ENCODE measurements at places on chromosomes 4 and X.

GRCh38 chr4:60366661-60367060, 833.5 kb upstream of the ADGRL3 start:
- DNase-seq = no peak

DNA sequence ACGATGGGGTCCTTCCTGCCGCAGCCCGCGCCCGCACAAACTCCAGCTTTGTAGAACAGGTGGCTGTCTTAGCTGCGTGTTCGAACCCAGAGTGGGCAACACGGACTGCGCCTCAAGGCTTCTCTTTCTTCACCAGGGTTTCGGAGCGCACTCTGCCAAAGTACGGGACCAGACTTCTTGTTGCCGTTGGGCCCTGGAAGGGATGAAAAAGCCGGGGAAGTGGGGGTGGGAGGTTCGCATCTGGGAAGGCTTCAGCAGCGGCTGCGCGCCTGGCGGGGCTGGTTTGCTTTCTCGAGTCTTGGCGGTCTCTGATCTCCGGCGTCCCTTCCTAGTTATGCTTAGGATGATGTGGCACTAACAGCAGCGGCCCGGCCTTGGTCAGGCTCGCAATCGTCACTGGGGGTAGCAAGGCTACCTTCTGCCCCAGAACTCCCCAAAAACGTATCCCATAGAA, 673 bp downstream of the PARM1 start:
- DNase-seq = no peak

DNA sequence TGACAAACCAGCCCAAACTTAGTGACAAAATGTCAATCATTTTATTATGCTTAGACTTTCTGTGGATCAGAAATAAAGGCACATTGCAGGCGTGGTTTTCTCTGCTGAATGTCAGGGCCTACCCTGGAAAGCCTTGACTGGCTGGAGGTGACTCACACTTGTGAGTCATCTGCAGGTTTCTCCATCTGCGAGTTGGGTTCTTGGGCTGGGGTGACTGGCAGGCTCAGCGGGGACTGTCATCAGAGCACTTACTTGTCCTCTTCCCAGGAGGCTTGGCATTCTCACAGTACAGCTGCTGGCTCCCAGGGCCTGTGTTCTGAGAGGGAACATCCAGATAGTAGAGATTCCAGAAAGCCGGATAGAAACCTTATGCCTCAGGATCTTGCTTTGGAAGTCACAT, 153.8 kb upstream of the AGA start:
- DNase-seq = no peak

DNA sequence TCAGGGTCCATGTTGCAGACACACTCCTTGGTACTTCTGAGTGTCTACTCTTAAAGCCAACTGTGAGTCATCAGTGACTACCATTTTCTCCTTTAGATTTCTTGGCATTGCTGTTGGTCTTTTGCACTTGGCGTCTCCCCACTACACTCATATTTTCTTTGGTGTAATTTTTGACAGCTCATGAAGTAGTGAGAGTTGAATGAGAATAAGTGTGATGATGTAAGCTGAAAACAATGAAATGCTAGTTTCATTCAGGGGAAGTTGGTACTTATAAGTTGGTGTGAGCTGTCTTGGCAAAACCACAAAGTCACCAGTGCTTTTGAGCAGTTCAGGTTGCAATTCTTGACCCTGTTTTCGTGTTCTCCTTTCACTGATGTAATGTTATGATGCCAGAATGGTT, 142.9 kb upstream of the ARX start:
- DNase-seq = no peak

DNA sequence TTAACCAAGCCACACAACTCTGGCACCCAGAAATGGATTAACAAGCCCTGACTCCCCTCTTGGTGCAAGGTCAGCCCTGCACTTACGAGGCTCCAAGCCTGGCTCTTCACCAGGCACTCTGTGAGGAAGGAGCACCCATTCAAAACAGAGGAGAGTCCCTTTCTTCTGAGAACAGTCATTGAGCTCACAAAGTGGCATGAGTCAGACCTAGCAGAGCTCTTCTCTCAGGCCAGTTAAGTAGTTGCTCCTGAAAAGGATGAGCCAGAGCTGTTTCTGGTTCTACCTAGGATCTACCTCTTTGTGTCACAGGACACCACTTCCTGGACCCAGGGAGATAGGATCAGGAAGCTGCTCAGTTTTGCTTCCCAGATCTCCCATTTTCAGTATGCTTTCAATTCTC, 48.2 kb downstream of the EVC2 start:
- DNase-seq = no peak

- DNase-seq = no peak
Measured at GRCh38 chr4:102580463-102580842, 79.3 kb downstream of the NFKB1 start.
